ENCODE measurements at places on chromosomes 1 and 21. TPM values are rescaled to one million over a fixed set of nuclear protein-coding genes. Genes with fewer than 3 reads are reported as not detected.
A peak's percentile ranks its signal among the peaks of the same experiment; 100 is the strongest.

Gene TCHHL1
- not detected for total RNA-seq

Gene AMPD1
- not detected for total RNA-seq

Gene LAMC2
- 3.5 TPM for total RNA-seq

Gene ZCCHC17
- total RNA-seq: 30.7 TPM

Gene PEX19
- total RNA-seq: 60.8 TPM

DNA sequence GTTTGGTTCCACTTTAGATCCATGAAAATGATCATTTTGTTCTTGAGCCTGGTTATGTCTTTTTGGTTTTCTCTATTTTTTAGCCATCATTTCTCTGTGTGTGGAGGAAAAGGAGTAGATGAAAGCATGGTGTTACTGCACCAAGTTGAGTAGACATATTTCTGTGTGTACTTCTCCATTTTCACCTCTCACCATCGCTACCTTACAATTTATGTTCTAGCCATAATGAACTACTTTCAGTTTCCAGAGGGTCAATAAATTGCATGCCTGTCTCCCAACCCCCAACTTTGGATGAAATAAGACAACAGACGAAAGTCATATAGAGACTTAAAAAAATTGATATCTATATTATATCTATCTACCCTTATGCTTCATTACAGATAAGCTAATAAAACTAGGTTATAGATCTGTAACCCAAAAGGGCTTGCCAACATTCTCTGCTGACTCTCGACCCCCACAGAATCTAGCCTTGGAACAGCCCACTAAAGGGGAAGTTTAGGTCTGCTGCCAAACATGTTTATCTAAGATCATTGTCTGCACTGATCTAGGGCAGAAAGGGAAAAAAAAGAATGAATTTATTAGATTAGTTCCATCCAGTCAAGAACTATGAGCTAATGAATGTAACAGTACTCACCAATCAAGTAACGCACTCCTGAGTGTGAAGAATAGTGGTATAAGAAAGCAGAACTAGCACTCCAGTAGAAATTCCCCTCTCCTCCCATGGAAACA, 7.5 kb upstream of the MAN1A2 start:
- H3K4me1 ChIP-seq: no peaks in the 10 kb centered on the region
- H3K4me3 ChIP-seq: no peak overlapping the region
- DNase-seq: no peak
- no peak overlapping the region for H3K27ac ChIP-seq
- H3K36me3 ChIP-seq: peaks cover 2% of the 10 kb centered on the region
- H3K27me3 ChIP-seq: no peaks in the 10 kb centered on the region

GRCh38 chr1:17865912-17866739, 111.0 kb downstream of the ACTL8 start:
- H3K4me1 ChIP-seq: peaks cover 8% of the 10 kb centered on the region
- no peaks in the 10 kb centered on the region for H3K36me3 ChIP-seq
- no peak for DNase-seq

GRCh38 chr21:41091616-41092015, 76.3 kb upstream of the BACE2 start:
- peaks cover 1% of the 10 kb centered on the region for H3K27me3 ChIP-seq
- H3K27ac ChIP-seq: no peak overlapping the region
- no peaks in the 10 kb centered on the region for H3K36me3 ChIP-seq

DNA sequence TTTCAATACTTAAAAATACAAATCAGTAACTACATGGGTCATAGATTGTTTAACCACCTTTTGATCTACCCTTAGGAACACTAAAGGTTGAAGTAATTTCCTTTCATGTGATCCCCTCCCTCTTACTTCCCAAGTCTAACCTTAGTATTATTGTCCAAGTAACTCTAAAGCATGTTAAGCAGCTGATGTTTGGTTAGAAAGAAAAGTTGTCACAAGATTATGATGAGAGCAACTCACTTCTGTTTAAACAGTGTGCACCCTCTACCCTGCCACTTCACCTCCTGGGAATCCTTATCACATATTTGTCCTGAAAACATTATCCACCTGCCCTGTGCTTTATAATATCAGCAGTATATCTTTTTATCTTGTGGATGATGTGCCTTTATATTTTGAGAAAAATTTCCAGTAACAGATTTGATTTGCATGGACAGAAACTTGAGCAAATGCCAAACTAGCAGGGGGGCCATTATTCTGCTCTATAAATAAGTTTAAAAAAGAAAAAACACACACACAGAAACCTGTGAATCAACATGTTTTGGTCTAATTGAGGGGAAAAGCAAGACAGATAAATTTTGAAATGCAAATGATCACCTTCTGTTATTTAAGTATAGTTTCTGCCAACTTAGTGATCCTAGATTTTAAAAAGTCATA, 194.3 kb downstream of the RPS6KC1 start:
- no peak overlapping the region for H3K27ac ChIP-seq
- peaks cover 16% of the 10 kb centered on the region for H3K36me3 ChIP-seq
- no peak for DNase-seq
- peaks cover 6% of the 10 kb centered on the region for H3K4me1 ChIP-seq

GRCh38 chr1:60091195-60091715, 17.7 kb upstream of the C1orf87 start:
- DNase-seq: no peak
- no peak overlapping the region for H3K27ac ChIP-seq
- peaks cover 1% of the 10 kb centered on the region for H3K36me3 ChIP-seq
- H3K4me1 ChIP-seq: peaks cover 3% of the 10 kb centered on the region

DNA sequence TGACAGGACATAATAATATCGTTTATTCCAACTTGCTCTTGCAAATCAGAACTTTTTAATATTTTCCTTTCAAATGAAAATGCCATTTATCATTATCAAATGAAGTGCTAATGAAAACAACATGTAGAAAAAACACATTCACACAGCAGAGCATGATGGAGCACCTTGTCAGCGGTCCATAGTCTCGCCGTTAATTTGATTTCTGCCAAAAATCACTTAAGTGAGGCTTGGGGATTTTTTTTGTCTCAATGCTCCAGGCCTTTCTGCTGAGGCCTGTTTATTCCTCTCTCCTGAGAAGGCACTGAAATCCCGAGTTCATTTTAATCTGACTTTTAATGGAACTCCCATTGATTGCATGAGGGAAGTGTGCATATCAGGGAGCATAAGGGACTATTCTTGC, 122.5 kb downstream of the ELAVL4 start:
- H3K27ac ChIP-seq: no peak overlapping the region
- no peaks in the 10 kb centered on the region for H3K27me3 ChIP-seq
- no peak overlapping the region for H3K4me3 ChIP-seq
- no peak for DNase-seq
- H3K36me3 ChIP-seq: no peaks in the 10 kb centered on the region

DNA sequence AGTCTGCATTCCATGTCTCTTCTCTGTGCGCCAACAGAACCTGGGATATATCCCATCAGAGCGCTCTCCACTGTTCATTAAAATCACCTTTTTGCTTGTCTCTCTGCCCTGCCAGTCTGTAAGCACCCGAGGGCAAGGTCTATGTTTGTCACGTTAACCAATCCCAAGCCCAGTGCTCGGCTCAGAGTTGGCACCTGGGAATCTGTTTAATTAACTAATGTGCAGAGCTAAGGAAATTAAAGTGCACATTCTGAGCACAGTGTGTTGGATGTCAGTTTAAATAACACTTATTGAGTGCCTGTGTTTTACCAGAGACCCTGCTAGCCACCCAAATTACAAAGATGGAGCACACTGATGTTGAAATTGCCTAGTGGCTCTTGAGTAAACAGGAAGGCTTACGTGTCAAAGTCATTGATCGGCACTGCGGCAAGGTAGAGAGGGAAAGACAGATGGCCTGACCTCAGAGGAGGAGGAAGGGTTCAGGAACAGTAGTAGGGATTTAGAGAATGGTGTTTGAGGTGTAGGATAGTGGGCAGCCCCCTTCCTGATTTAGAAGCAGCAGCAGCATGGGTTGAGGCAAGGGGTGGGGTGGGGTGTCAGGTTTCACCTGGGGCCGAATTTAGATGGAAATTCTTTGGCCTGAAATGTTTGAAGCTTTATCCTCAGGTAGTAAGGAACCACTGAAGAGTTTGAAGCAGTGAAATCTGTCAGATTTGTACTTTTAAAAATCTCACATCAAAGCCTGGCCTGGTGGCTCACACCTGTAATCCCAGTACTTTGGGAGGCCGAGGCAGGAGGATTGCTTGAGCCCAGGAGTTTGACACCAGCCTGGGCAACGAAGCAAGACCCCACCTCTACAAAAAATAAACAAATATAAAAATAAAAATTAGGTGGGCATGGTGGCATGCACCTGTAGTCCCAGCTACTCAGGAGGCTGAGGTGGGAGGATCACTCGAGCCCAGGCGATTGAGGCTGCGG, 7.7 kb downstream of the ARMH1 start:
- DNase-seq: no peak
- peaks cover 6% of the 10 kb centered on the region for H3K36me3 ChIP-seq
- no peaks in the 10 kb centered on the region for H3K27me3 ChIP-seq
- H3K4me1 ChIP-seq: no peaks in the 10 kb centered on the region

DNA sequence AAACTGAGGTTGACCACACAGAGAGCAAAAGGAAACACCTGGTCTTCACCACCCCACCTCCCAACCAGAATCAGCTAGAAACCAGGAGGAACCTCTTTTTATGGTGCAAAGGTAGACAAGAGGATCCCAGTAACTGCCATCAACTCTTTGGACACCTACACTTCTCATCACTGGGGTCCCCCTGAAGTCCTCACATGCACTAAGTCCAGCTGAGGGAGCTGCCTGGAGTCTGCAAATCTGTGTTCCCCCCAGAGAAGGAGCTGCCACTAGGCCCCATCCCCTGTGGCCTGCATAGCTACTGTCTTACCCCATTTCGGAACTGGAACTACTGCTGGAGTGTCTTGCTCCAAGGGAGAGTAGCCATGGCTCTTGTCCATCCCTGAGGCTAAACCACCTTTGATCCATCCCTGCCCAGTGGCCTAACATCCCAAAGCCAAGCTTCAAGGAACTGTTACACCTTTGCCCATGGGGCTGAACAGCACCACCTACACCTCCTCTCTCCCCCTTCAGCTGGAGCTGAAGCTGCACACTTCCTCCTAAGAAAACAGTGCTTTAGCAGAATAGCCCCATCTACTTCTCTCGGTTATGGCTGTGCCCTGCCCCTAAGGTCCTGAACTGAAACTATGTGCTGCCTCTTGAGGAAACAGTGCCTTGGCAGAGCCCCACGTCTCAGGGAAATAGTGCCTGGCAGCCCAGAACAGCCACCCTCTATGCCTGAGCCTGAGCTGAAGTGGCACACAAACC, 85.4 kb upstream of the CD53 start:
- DNase-seq: no peak
- no peaks in the 10 kb centered on the region for H3K4me1 ChIP-seq
- no peaks in the 10 kb centered on the region for H3K36me3 ChIP-seq

DNA sequence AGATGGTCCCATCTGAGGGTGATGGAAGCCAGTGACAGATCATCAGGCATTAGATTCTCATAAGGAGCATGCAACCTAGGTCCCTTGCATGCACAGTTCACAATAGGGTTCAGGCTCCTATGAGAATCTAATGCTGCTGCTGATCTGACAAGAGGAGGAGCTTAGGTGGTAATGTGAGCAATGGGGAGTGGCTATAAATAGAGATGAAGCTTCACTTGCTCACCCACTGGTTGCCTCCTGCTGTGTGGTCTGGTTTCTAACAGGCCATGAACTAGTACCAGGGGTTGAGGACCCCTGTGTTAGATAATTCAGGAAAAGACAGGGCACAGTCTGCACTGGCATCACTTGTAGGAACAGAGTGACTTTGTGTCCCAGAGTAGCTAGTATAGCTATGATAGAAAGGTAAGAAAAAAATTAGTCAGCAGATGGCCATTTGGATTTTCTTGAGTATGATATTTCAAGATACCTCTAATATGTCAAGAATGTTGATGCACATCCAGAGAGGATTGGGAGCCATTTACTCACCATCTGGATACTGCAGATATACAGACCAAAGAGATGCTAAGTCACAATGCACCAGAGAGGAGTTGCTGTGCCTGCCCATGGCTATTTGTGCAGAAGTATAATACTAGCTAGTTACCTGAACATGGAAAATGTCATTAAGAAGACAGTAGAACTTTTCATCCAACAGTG, 53.6 kb downstream of the ADCY10 start:
- peaks cover 2% of the 10 kb centered on the region for H3K4me1 ChIP-seq
- H3K27ac ChIP-seq: no peak overlapping the region
- H3K27me3 ChIP-seq: no peaks in the 10 kb centered on the region
- DNase-seq: peak; percentile 21
- no peak overlapping the region for H3K4me3 ChIP-seq

GRCh38 chr1:226360106-226360746, 47.7 kb downstream of the PARP1 start:
- H3K36me3 ChIP-seq: peaks cover 45% of the 10 kb centered on the region
- no peaks in the 10 kb centered on the region for H3K27me3 ChIP-seq
- DNase-seq: no peak
- no peak overlapping the region for H3K4me3 ChIP-seq

GRCh38 chr1:236120721-236121153, 21.6 kb upstream of the GPR137B start:
- H3K27ac ChIP-seq: no peak overlapping the region
- H3K27me3 ChIP-seq: peaks cover 10% of the 10 kb centered on the region
- no peaks in the 10 kb centered on the region for H3K36me3 ChIP-seq
- H3K4me1 ChIP-seq: peaks cover 13% of the 10 kb centered on the region

DNA sequence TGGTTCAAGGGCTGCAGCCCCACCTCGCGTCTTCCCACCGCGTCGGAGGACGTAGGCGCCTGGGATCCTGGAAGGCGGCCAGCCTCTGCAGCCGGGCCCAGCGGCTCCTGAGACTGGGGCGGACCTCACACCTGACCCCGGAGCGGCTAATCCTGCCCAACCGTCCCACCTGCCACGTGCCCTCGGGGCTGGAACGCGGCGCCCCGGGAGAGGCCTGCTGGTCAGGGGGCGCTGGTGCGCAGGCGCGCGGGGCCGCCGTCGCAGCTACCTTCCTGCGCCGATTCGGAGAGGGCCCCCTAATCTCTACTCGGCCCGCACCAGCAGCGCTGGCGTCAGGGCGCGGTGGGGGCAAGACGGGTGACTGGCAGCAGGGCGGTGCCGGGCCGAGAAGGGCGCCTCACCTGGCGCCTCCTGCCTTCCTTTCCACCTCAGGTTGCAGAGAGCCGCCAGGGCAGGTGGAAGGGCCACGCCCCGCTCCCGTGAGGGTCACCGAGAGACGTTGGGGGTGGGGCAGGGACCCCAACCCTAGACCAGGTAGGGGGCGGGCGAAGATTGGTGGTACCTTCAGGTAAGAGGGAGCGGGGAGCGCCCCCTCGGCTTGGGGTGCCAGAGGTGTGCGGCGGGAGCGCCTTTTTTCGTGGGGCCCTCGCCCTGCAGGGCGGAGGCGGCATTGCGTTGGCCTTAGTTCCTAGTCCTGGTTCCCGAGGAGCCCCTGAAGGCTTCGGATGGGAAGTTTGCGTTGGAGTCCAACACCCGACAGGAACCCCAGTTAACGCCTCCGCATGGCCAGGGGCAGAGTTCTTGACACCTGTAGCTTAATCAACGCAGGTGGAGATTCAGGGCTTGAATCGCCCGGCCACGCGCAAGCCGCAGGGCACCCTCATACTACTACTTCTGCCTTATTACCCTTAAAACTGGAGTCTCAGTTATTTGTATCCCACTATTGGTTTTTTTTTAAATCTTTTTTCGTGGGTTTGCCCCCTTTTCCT, at the start of gene TDRD5:
TDRD5 (plus strand) TSS at position 241 of the 989 bp plus-strand sequence. CDS start 784 bp downstream, outside the sequence.
- no peak within 1 kb of the TSS for H3K4me3 ChIP-seq
- H3K36me3 ChIP-seq: no peaks in the 10 kb centered on the region
- peaks cover 10% of the 10 kb centered on the region for H3K27me3 ChIP-seq
- DNase-seq: no peak

- no peak overlapping the region for H3K27ac ChIP-seq
- H3K27me3 ChIP-seq: no peaks in the 10 kb centered on the region
- peaks cover 16% of the 10 kb centered on the region for H3K4me1 ChIP-seq
Observed at GRCh38 chr1:3511306-3511705, 56.8 kb downstream of the ARHGEF16 start.

All from osteocyte (in vitro differentiated cells).